ENCODE measurements at places on chromosomes 3 and 15. TPM values are rescaled to one million over a fixed set of nuclear protein-coding genes. Genes with fewer than 3 reads are reported as not detected.

The GOLGA8N gene
- total RNA-seq = 9.6 TPM

The GOLGA6D gene
- total RNA-seq = not detected

The P3H2 gene
- total RNA-seq = not detected

The C3orf33 gene
- 1.7 TPM for total RNA-seq

The PROS1 gene
- total RNA-seq = not detected

The CPN2 gene
- not detected for total RNA-seq

The CHDH gene
- total RNA-seq = 0.37 TPM

The HTR3C gene
- total RNA-seq = not detected

The NRROS gene
- 85.9 TPM for total RNA-seq

The CLDN11 gene
- total RNA-seq = 0.36 TPM

All from B cell (primary cell).